KBM-7 (cell line): ENCODE measurements at places on chromosomes 7 and 10.

DNA sequence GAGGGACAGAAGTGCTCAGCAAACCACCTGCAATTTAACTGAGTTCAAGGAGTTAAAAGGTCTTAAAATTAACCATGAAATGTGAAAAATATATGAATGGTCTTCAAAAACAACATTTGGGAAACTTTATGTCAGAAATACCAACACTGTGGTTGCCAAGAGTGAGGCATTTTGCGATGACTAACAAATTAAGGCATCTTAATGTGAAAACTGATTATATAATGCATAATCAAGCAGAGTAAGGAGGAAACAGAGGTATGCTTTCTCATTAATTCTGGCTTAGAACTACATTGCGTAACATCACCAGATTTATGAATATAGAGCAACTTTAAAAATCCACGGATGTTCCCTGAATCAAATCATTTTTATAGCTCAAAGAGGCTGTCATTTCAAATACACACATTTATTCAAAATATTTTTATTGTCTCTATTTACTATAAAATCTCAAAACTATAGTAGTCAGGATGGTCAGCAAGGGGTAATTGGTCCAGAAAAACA, 335.5 kb downstream of the LRRTM3 start:
- no peak for DNase-seq

DNA sequence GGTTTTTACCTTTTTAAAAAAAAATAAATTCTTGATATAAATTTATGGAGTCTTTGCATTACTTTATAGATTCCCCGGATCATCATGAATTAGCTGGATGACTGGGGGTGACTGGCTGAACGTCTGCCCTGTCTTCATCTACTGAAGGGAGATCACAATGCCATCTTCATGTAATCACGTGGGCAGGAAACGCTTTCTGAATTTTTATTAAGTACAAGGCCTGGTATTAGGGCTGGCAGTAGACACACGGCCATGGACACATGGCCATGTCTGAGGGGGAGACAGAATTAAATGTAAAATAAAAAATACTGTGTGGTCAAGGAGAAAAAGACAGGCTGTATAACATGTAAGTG, 111.2 kb downstream of the VIPR2 start:
- no peak for DNase-seq

GRCh38 chr7:155208681-155209477, 88.8 kb upstream of the INSIG1 start:
- no peak for DNase-seq

- DNase-seq = no peak
These were observed 243.8 kb downstream of the XPNPEP1 start for GRCh38 chr10:109679478-109679877.

DNA sequence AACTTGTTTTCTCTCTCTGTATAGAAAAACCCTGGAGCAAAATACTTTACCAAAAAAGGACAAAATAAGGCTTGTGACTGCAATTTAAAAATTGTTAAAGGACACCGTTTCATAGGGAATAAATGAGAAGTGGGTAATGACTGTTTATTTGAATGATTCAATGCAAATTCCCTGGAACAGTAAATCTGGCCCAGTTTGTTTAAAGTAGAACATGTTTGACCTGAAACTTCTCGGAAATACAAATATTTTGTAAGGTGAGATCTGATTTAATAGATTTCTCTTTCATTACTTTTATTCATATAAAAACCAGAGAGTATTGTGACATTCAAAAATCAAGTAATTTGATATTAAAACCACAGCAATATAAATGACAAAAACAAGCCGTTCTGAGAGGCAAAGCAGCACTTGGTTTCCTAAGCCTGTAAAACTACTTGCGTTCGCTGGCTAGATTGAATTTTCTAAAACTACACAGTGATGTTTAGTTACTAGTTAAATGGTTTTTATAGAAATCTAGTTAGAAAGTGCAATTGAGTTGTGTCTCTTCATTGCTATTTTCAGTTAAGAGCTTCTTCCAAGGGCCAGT, 76.8 kb upstream of the PITRM1 start:
- no peak for DNase-seq

DNA sequence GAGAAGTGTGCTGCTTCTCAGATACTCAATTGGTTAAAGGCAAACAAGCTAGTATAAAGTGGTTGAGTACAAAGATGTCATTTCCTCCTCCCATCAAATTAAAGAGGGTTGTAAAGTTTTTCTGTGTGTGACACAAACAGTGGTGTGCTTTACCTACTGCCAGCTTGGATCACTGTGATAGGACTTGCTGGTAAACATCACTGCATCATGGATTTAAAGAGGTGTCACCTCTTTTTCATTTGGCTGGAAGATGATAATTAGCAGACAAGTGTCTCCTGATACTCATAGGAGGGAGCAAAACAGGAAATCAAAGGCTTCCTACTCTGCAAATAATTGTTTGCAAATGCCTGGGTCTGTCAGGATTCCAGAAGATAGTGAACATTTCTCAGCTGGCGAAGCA, 200.5 kb downstream of the MDFIC start:
- DNase-seq = no peak

- DNase-seq = no peak
These were observed 11.2 kb downstream of the EMX2 start for GRCh38 chr10:117553815-117554172.

DNA sequence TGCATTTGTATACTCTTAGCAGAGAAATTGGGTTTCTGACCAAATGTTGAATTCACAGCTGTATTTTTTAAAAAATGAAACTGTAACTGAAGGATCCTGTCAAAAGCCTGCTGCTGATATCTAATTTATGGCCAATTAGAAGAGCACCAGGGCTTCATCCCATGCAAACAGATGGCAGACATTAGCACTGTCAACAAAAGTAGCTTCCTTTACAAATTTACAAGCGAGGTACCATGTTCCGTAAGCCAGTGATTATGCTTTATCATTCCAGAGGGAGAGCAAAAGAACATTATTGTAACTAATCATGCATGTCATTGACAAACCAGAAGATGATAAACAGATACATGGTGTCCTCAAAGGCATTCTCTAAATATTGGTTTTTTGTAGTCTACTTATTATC, 177.2 kb upstream of the DKK1 start:
- DNase-seq = no peak

DNA sequence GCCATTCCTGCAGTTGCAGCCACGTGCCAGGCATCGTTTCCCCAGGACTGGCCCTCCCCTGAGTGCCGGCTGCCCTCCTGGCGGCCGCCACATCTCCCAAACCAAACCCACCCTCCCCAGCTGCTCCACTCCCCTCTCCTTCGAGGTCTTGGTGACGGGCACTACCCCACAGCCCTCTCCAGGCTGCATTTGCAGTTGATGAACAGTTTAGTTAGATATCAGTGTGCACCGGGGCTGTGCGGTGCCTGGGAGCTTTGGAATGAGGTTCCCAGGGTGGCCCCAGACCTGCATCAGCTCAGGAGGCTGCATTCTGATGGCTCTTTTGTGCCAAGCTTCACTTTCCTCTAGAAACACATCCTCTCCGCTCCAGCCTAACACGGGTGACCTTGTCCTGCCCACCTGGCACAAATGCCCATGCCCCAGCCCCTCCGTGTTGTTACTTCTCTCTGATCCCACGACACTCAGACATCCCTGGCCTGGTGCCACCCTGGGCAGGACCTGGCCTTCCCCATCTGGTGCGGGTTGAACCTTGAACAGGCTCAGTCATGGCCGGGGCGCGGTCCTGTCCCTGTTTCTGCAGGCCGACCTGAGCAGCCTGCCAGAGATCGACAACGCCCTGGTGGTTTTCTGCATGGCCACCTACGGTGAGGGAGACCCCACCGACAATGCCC, 14.5 kb downstream of the TMEM120A start:
- DNase-seq = no peak

DNA sequence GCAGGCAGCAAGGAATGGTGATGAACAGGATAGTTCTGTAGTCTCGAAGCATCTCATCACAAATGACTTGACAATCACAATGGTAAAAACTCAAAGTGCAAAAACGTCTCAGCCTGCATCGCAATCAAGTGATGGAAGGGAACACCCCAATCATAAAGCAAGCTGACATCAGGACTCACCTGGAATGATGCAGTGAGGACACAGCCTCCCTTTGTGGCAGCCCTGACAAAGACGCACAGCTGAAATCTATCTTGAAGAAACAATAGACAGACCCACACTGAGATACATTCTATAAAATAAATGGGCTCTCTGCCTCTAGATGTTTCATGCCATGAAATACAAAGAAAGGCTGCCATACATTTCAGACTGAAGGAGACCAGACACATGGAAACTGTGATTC, 748.0 kb upstream of the IGFBP3 start:
- no peak for DNase-seq

DNA sequence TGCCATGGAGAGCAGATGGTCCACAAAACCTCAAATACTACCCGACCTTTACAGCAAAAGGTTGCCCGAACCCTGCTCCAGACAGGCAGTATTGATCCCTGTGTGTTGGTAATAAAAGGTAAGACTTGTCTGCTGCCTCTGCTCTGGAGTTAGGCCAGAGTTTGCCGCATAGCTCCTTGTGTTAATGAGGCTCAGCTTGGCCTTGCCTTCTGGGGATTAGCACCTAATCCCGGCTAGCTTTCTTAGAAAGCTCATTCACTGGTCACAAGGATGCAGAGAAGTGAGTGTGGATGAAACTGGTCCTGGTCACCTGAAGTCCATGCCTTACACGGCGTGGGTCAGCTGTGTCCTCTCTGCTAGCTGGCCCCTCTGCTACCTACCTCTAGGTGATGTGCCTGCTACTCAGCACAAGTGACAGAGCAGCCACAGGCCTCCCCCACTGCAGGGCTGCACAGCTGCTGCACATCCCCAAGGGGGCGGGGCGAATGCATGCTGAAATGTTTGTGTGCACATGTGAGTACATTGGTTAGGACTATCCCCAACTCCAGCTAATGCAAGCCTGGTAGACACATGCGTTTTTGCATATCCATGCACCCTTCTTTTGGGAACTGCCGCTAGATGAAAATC, 31.7 kb upstream of the SYPL1 start:
- no peak for DNase-seq

DNA sequence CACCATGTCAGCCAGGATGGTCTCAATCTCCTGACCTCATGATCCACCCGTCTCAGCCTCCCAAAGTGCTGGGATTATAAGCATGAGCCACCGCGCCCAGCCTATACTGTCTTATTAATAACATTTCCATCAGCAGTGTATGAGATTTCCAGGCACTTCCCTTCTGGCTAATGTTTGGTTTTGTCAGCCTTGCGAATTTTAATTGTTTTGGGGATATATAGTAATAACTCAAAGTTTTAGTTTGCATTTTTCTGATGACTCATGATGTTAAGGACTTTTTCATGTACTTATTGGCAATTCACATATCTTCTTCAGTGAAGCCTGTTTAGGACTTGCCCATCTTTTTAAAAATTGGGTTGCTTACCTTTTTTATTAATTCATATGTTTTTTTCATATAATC, 76.0 kb downstream of the TMEM270 start:
- DNase-seq = no peak

DNA sequence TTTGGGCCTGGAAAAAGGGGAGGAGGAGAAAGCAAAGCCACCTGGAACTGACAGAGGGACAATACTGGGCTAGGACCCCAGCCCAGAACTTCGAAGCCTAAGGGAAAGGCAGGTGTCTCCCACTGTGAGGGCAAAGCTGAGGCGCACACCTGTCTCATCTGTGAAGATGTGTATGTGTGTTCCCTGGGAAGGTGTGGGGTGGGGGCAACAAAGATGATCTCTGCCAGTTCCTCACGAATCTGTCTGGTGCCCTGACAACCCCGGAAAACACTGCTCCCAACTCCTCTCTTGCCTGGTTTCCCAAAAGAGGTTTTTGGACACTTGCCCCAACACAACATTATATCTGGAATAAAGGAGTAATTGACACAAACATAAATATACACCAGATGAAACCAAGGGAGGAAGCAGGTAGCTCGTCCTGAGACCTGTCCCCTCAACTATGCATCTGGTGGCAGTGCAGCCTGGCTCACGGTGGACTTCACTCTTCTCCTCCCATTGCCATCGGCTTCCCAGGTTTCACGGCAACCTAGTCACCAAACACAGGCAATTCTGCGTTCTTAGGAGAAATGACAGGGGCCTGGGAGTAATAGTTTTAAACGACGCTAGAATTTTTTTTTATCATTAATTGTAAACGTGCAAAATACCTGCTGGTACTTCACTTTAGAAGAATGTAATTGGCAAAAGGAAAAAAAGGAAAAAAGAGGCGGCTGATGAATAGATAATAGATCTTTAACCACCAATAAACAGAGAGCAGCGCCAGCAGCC, 1.7 kb upstream of the EMX2 start:
- no peak for DNase-seq
